ENCODE measurements at places on chromosomes 13 and 19. TPM values are rescaled to one million over a fixed set of nuclear protein-coding genes. Genes with fewer than 3 reads are reported as not detected.

DNA sequence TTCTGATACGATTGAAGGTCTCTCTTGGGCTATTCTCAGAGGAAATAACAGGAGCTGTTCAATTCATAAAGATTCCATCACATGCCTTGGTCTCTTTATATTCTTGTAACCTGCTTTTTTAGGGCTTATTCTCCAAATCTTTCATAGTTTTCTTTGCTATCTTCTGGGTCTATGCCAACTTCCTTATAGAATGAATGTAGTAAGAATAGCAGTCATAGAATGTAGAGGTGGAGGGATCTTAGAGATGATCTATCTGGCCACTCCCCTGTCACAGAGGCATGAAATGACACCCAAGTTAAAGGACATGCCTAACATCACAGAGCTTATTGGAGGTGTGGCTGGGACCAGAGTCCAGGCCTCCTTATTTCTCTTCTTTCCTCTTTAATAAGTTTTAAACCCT lies 13.2 kb downstream of the LCP1 start:
- DNase-seq, result no peak

Gene WASF3
- 18.1 TPM for polyA plus RNA-seq

Gene SLC17A7
- 1.0 TPM for polyA plus RNA-seq

DNA sequence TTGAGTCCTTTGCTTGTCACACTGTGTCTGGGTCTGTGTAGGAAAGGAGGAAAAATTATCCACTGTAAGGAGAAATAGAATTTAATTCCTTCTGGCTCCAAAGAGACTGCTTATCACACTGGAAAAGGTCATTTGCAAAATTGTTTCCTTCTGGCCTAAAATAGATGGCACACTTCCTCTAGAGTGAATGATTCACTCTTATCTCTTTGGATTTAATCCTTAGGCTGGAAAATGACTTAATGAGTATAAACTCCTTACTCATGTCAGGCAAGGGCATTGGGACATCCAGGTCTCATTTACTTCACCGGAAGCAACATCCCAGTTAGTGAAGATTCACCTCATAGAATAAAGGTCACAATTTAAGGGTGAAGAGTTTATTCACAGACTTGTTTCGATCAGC lies 293.6 kb downstream of the OXGR1 start:
- DNase-seq, result no peak

Gene ZNF283
- 5.0 TPM for polyA plus RNA-seq

DNA sequence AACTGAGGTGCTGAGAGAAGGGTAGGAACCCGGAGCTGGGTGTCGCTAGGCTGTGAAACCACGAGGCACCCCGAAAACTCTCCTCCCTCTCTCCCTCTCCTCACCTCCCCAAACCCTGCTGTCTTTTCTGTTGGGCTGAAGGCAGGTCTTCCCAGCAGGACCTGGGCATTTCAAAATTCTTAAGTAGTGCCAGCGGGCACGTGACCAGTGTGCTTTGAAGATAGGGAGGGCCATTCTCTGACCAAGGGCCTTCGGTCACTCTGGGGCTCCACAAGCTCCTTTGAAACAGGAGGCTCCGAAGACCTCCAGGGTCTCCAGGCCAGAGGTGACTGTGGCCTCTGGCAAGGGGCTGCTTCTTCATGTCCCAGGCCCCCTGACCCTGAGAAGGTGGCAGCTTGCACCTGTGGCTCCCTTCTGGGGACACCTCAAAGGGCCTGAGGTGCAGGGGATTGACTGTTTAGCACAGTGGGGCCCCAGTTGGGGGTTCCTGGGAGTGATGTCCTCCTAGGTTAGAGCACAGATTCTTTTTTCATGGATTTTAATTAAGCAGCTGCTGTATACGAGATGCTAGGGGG lies 48.3 kb downstream of the DNM2 start:
- DNase-seq, result peak; percentile 65

Gene PDE4C
- 2.4 TPM for polyA plus RNA-seq
